AG09309 (cell line): ENCODE measurements at places on chromosomes 11 and 22.

GRCh38 chr11:15062599-15062998 is 10.8 kb upstream of the CALCB start:
- DNase-seq = no peak

GRCh38 chr11:98296091-98296880 is 724.5 kb upstream of the CNTN5 start:
- DNase-seq = no peak

GRCh38 chr22:42880815-42881214 is 23.7 kb upstream of the ARFGAP3 start:
- DNase-seq = no peak

- DNase-seq = no peak
Observed at GRCh38 chr11:134516529-134516928, 104.5 kb upstream of the B3GAT1 start.

- DNase-seq = peak; percentile 90
Observed at GRCh38 chr11:61972672-61973475, 5.4 kb upstream of the FTH1 start.

DNA sequence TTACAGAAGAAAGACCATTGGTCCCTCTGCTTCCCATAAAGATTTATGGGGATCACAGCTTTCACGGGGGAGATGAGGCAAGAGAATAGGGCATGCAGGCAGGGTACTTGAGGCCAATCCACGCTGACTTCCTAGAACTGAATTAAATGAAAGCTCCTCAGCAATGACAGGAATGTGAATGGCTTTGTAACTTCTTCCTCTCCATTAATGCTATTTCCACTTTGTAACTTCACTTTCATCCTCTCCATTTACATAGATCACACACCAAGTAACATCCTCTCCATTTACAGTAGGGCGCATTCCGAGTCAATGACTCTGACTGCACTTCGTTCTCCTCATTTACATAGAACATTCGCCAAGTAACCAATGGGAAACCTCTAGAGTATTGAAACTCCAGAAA is 89.8 kb downstream of the PIWIL4 start:
- DNase-seq = no peak

DNA sequence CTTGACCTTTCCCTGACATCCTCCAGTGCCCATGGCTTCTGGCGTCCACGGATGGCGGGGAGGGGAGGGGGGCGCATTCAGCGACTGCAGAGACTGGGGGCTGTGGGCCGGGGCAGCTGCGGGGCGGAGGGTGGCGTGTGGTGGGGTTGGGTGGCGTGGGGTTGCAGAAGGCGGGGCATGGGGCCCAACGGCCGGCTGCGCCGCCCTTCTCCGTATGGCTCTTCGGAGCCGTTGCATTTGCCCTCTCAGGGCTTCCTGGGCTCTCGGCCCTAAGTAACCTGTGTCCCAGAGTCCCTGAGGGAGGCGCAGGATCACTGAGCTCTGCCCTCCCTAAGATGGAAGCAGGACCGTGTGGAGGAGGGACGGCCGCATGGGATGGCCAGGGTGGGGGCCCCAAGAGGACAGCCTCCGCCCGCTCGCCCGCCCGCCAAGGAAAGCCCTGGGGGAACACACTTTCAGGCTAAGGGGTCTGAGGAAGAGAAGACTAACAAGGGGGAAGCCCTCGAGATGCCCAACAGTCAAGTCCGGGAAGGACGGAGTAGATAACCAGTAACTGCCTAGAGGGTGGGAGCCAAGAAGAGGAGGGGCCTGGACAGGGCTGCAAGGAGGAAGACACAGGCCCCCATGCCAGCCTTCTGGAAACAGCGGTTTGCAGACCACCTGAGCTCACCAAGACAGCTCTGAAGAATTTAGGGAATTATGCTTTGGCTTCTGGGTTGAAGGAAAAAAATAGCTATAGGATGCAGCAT is 9.2 kb upstream of the AIFM3 start:
- DNase-seq = no peak

- DNase-seq = no peak
Observed at GRCh38 chr11:76729214-76729613, 53.9 kb upstream of the TSKU start.

DNA sequence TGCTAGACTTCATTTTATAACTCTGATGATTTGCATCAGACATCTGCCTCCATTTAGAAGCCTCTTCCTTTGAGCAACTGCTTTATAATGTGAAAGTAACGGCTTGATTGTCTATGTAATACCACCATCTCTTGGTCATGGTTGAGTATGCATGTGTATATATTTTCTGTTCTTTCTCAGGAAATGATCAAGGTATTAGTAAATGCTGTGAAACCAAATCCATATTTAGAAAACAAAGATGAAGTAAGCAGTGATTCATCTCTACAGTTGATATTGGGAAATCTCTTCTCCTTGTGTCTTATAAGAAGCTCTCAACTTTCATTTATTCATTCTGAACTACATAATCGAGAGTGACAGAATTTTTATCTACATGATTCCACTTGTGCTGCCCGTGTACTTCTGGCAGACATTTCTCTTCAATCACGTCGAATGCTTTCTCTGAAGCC is 104.6 kb upstream of the ANO3 start:
- peak; percentile 80 for DNase-seq

- no peak for DNase-seq
Observed at GRCh38 chr11:70072461-70072860, 5.7 kb upstream of the ANO1 start.

DNA sequence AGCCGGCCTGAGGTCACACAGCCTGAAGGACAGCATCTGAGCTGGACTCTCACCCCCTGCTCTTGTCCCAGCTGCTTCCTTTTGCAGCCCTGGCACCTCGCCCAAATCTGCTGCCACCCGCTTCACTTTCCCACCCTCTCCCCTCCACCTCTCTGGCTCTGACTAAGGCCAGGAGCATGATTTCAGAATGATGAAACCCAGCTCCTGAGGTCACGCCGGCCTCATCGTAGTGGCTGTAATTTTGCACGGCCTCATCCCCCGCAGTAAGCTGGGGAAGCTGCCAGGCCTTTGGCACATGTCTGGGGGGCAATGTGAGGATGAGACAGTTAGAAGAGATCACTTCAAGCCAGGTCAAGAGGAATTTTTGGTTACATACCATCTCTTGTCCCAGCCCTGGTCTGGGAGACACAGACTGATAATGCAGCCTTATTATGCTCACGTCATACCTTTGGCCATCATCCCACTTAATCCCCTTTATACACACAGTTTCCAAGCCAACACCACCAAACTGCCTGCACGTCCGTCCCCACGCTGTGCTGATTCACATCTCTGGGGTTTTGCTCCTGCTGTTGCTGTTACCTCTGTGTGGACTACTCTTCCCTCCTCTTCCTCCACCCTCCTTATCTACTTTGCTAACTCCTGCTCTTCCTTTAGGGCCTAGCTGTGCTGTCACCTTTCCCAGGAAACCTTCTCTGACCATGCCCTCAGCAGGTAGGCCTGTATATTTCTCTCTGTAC is 58.1 kb downstream of the CHRDL2 start:
- peak; percentile 95 for DNase-seq

- DNase-seq = no peak
Observed at GRCh38 chr11:7353100-7353499, 101.4 kb downstream of the SYT9 start.

DNA sequence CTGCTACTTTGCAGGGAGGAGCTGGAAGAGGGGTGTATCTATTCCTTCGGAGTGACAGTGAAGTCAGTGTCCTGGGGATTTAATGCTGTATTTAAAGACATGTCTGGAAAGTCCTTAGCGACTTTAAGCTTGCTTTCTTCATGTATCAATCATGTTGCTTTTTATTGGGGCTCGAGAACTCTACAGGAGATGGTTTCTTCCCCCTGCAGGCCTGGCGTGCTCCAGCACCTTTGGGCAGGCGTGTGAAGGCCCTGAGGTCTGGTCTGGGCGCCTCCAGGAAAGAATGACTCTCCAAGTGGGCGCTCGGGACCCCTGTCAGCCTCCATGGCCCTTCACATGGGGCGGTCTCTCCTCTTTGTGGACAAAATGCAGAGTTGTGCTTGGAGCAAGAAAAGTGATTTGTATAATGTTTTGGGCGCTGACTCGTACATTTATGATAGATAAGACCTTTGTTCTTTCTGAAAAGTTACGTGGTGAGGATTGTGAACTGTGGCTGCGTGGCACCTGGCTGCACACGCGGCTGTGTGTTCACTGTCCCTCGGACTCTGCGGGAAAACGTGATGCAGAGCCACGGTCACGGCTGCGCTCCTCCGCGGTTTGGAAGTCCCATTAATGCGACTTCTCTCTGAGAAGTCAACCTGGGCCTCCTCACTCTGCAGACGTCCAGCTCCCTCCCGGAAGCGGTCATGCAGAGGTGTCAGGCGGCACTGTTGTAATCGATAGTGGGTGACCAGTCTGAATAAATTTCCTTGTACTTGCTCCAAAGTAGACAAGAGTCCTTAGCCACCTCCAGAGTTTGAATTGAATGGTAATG is 282.5 kb downstream of the TBC1D22A start:
- no peak for DNase-seq

GRCh38 chr11:75371949-75372876 is 20.8 kb upstream of the ARRB1 start:
- no peak for DNase-seq

GRCh38 chr11:132686886-132687285 is 845.4 kb downstream of the OPCML start:
- no peak for DNase-seq

DNA sequence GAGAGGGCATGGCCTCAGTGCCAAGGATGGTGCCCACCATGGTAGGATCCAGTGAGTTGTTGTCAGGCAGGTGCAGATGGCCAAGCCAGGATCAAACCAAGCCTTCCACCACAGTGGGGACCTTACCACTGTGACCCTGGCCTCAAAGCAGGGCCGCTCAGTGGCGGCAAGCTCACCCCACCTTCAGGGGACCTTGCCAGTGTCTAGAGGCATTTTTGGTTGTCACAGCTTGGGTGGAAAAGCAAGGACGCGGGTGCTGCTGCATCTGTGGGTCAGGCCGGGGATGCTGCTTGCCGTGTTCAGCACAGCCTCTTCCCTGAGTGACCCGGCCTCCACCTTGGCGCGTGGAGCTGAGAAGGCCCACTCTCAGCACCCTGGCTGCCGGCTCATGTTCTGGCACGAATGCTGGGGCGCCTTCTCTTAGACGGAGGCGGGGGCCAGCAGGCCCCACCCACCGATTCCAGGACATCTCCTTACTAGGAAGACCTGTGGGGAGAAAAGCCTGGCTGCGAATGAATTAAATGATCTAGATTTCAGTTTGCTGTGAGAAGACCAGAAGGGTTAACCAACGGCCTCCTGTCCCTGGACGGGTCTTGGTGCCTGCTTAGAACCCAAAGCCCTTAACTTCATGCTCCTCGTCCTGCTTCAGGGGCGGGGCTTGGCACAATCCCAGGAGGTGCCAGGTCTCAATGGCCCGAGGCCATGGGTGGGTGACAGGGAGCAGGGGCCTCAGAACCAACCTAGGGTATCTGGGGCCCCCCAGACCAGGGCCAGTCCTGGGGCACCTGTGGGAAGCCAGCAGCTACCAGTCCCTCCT is 18.9 kb downstream of the TRMU start:
- DNase-seq = no peak

GRCh38 chr22:23117891-23118646 is 23.7 kb downstream of the RSPH14 start:
- no peak for DNase-seq

DNA sequence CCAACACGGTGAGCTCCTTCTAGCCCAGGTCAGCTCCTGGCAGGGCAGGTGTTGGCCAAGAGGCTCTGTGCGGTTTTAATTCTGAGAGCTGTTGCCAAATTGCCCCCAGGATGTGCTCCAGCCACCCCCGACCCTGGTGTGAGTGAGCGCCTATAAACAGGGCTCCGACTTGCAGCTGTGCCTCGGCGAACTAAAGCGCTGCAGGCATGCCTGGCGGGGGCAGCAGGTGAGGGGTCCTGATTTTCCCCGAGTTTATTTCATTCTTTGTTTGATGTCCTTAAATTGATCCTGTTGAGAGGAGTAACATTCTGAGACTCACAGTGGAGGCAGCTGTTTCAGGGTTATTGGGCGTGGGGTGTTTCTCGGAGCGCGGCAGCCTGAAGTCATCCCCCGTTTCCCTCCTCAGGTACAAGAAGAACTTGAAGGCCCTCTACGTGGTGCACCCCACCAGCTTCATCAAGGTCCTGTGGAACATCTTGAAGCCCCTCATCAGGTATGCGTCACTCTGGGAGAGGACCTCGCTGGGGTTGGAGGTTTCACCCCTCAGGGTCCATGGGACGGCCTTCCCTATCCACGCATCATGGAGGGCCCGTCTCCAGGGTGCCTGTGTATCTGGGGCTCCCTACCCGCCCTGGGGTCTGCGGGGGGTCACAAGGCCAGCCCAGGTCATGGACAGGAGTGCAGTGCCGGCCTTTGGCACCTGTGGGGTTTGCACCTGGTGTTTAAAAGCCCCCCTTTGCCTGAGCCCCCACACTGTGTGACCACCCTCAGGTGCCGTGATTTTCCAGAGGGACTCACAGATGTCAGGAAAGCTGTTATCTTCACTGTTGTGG is 62.1 kb downstream of the ARHGAP8 start:
- no peak for DNase-seq

- DNase-seq = no peak
Observed at GRCh38 chr22:22882033-22882717, 5.4 kb upstream of the IGLL5 start.

DNA sequence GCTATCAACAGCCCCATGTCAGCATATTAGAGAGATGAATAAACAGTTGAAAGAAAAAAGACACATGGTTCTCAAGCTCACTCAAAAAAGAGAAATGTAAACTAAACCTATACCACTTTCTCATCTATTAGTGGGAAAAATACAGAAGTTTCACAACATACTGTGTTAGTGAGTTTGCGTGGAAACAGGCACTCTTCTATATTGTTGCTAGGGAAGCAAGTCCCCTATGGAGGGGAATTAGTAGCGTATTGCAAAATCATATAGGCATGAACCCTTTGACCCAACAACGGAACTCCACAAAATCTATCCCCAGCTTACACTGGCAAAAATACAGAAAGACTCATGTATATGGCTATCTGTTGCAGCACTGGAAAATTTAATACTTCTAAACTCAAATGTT is 14.2 kb upstream of the RFPL2 start:
- no peak for DNase-seq

DNA sequence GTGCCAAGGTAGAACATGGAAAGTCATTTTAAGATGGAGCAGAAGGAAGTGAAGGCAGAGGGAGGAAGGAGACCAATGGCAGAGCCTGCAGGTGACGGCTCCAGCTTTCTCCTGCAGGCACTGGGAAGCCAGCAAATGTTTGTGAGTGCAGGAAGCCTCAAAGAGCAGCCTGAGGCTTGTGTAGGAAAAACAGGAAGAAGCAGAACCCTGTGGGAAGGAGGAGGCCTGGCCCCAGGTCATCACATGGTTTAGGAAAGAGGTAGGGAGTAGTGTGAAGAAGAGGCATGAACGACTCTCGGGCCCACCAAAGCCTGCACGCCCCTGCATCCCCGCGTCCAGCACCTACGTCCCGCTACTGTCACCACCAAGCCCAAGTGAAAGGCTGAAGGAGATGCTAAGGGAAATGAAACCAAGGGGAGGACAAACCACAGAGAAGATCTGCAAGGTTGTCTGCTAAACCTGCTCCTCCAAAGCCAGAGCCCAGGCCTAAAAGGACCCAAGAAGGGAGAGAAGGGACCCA is 151.5 kb downstream of the CHST1 start:
- DNase-seq = no peak
